ENCODE measurements at places on chromosomes 7 and 10. TPM values are rescaled to one million over a fixed set of nuclear protein-coding genes. Genes with fewer than 3 reads are reported as not detected.

Gene HSPA12A
- total RNA-seq, result 1.7 TPM

Gene TMEM213
- total RNA-seq, result 0.05 TPM

Gene PARP12
- 43.6 TPM for total RNA-seq

Gene INMT
- total RNA-seq, result 0.94 TPM
